Activated naive CD4-positive, alpha-beta T cell treated with anti-CD3 and anti-CD28 coated beads for 36 hours (primary cell): ENCODE measurements at places on chromosomes 13 and 19. TPM values are rescaled to one million over a fixed set of nuclear protein-coding genes. Genes with fewer than 3 reads are reported as not detected.

The OR7C1 gene
- not detected for total RNA-seq

GRCh38 chr19:51137792-51138425, 4.2 kb upstream of the SIGLEC7 start:
- DNase-seq = no peak

DNA sequence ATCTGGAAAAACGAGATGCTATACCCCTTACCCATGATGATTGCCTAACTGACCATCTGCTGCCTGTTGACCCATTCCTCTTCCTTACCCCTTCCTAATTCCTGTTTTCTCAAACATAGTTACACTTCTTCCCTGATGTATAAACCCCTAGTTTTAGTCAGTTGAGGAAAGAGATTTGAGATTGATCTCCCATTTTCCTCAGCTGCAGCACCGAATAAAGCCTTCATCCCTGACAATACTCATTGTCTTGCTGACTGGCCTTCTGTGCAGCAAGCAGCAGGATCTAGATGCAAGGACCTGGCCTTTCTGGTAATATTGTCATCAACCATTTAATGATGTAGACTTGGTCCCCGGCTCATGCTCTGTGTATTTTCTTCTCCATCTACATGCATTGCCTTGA, 999 bp upstream of the ZNF264 start:
- no peak for DNase-seq

- DNase-seq = peak; percentile 74
Observed at GRCh38 chr19:56637976-56638555, 4.9 kb upstream of the SMIM17 start.

The ZNF667 gene
- total RNA-seq = 0.49 TPM

The KCNC3 gene
- 2.4 TPM for total RNA-seq

GRCh38 chr13:113429608-113429985, 23.7 kb downstream of the ADPRHL1 start:
- no peak for DNase-seq

GRCh38 chr19:12293777-12294248, 870 bp downstream of the ZNF44 start:
- DNase-seq = peak; percentile 77

GRCh38 chr13:43232144-43232872, 208.9 kb downstream of the DNAJC15 start:
- DNase-seq = no peak

DNA sequence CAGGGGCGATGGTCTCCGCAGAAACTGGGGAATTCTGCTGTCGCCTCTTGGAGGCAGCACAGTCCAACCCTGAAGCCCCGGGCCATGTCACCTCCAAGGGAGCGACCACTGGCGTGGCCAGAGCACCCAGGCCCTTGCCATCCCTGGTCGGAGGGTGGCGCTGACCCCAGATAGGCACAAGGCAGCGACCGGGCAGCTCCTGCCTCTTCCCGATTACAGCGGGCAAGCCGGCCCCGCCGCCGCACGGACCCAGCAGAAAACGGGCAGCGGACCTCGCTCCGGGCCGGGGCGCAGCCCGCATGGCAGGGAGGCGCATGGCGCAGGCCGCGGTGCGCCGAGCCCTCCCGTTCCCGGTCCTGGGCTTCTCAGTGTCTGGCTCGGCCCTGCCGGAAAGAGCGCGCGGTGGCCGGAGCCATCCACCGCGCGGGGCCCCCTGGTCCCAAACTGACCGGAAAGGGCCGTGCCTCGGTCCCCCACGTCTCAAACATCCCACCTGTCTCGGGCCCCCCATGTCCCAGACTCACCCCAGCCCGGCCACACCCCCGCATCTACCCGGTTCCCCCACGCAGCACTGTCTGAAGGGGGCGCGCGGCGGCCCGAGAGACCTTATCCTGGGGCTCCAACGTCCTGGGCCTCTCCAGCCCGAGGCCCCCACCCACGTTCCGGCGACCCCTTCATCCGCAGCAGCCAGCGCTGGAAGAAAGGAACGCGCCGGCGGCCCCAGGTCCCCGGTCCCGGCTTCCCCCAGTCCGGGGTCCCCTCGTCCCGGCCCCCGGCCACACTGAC, 727 bp downstream of the CERS1 start:
- DNase-seq = peak; percentile 26

GRCh38 chr19:51704626-51705025, 11.5 kb downstream of the SPACA6 start:
- DNase-seq = no peak

The INSL3 gene
- total RNA-seq = 5.9 TPM

The IGFL3 gene
- not detected for total RNA-seq

GRCh38 chr13:38496917-38497316, 147.3 kb downstream of the UFM1 start:
- no peak for DNase-seq

The C13orf42 gene
- not detected for total RNA-seq

The MEIS3 gene
- total RNA-seq = not detected

- DNase-seq = no peak
Observed at GRCh38 chr19:3955688-3956087, 15.2 kb downstream of the DAPK3 start.

- DNase-seq = no peak
Observed at GRCh38 chr19:47074621-47075020, 26.2 kb upstream of the TMEM160 start.
